ENCODE measurements at places on chromosomes 4 and X.

- no peak for DNase-seq
Measured at GRCh38 chr4:114109776-114110175, 130.3 kb upstream of the ARSJ start.

GRCh38 chrX:123340696-123341095, 156.6 kb downstream of the GRIA3 start:
- no peak for DNase-seq

DNA sequence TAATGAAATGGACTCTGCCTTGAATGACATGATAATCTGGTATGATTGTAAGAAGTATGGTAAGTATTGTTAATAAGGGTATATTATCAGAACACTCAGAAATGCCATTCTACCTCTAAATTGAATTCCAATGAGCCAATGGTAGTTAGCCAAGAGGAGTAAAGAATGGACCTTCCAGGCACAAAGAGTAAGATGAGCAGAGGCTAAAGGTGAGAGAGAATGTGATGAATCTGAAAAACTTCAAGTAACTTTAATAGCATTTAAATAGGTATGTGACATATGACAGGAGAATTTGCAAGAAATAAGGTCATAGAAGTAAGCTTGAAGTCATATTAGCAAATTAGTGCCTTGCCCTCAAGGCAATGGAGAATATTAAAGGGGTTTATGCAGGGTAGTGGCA, 152.4 kb downstream of the BANK1 start:
- DNase-seq = no peak

DNA sequence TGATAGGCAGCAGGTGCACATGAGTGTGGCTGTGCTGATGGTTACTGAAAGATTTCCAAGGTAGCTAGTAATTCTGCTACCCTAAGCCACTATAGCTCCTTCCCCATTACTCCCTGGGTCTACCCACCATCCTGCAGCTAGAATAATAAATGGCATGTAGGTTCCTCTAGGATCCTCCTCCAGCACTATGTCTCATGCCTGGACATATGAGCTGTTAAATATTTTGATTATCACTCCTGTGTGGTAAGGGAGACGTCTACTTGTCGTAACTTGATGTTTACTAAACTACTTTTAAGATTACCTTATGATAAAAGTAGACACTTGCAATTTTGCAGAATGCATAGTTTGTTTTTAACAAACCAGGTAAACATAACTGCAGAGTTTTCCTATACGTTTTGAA, 35.5 kb downstream of the TET2 start:
- no peak for DNase-seq

- DNase-seq = no peak
Measured at GRCh38 chrX:2401590-2402360, 99.0 kb downstream of the DHRSX start.

- DNase-seq = no peak
Measured at GRCh38 chr4:9962611-9963314, 58.5 kb downstream of the SLC2A9 start.

DNA sequence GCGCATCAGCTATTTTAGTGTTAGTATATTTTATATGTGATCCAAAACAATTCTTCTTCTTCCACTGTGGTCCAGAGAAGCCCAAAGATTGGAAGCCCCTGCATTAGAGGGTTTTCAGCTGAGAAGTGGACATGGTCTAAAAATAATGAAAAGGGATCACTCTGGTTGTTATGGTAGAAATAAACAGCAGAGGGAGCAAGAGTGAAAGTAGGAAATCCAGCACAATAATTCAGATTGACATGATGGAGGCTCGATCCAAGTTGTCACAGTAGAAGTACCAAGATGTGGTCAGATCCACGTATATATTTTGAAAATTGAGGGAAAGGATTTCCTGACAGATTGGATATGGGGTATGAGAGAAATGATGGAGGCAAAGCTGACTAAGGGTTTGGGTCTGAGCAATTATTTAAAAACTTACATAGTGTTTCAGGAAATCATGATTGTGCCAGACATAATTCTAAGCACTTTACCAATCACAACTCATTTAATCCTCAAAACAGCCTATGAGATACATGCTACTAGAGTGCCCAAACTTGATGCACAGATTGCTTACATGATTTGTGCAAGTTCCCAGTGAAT, 17.0 kb upstream of the TMEM144 start:
- DNase-seq = peak; percentile 34

DNA sequence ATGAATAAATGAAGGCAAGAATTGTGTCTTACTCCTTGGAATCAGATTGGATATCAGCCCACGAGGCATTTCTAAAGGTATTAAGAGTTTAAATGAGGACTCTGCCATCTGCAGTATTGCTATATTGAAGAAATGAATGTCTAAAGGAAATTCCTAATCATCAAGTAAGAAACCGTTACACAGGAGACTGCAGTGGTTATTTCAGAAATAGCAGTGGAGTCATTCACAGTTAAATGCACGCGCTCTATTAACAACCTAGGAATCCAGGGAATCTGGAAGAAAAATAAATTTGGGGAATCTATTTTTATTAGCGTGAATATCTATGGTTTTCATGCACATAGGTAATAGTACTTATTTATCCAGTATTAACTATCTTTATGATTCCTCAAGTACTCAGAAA, 334.2 kb downstream of the TENM3 start:
- no peak for DNase-seq

- DNase-seq = no peak
Measured at GRCh38 chr4:89029591-89029990, 27.4 kb downstream of the FAM13A start.

GRCh38 chr4:138182838-138183426, 59.2 kb downstream of the SLC7A11 start:
- DNase-seq = peak; percentile 53

DNA sequence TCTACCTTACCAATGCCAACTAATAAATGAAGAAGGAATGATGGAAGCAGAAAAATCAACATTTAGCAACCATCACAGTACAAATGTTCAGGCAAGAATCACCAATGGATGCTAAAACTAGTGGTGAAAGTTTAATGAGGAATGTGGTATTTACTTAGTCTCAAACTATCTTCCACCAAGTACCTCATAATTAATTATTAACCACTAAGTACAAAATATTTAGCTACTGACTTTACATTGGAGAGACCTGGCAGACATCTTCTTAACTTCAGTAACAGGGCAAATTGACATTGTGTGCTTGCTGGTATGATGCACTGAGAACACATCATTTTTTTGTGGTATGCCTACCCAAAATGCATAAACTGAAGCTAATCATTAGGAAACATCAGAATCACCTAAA, 82.4 kb downstream of the DLG3 start:
- no peak for DNase-seq
